Breast epithelium (tissue), 4 donors: ENCODE measurements at places on chromosomes 1 and 21.

- no peak for DNase-seq
These were observed 4.6 kb upstream of the NKAIN1 start for GRCh38 chr1:31244326-31244725.

GRCh38 chr1:207691841-207692240, 46.9 kb downstream of the CR1L start:
- DNase-seq: no peak

DNA sequence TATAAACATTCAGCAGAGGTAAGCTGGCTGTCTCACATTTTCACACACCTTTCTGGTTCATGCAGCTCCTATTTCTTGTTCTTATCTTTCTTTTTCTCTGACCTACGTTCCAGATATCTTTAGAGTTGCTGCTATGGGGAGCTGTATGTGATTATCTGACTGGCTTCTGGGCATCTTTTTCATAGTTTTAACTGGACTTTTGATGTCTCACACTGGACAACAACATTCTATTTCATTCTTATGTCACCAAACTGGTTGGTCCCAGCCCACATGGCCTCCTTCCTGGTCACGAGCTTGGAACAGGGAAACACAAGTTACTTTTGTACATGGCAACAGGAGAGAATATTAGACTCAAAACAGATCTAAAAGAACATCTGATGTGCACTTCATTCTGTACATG, 7.7 kb upstream of the CLDN8 start:
- no peak for DNase-seq

DNA sequence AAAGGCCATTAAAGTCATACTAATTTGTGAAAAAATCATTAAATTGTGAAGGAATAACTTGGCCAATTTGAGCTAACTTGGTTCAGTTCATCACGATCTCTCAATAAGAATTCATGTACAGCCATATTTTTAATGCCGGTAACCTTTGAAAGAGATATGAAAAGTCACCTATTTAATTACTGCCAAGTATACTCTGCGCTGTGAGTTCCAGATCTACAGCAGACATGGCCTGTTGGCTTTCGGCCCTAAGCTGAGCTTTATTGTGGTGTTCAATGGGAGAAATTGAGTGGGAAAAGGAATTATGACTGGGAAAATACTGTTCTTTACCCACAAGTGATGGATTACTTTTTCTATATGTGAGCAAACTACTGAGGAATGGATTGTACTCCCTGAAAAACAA, 159.9 kb upstream of the L1TD1 start:
- no peak for DNase-seq

DNA sequence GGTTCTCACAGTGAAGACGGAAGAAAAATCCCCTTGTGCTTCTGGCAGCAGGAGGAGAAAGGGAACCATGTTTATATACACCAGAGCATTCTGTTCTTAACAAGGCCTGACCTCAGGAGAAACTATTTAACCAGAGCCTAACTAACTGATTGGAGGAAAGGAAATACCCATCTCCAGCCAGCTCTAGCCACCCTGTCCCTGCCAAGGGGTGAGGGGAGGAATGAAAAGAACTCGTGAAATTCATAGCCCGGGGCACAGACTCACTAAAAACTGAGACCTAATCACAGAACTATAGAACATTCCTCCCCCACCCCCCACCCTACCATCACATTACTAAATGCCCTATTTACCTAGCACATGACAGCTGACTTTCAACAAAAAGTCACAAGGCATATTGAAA, 65.0 kb downstream of the KCNH1 start:
- no peak for DNase-seq

GRCh38 chr1:86472152-86472551, 3.4 kb downstream of the CLCA1 start:
- no peak for DNase-seq

DNA sequence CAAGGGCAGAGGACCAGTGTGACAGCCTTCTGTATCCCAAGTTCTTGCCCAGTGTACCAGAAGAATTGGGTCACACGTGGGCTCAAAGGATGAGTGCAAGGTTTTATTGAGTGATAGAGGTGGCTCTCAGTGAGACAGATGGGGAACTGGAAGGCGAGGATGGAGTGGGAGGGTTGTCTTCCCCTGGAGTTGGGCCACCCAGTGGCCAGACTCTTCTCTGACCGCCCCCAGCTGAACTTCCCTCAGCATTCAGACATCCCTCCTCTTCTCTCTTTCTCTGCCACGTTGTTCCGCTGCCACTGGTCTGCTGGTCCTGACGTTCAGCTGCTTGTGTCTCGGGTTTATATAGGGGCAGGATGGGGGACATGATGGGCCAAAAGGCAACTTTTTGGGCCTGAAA, 150.1 kb upstream of the IVNS1ABP start:
- no peak for DNase-seq
